Suprapubic skin (tissue), 4 donors: ENCODE measurements at places on chromosomes 2 and 18. TPM values are rescaled to one million over a fixed set of nuclear protein-coding genes. Genes with fewer than 3 reads are reported as not detected.

The CNTNAP5 gene
- not detected for total RNA-seq

The CACNB4 gene
- 7.6 TPM for total RNA-seq

The C2orf66 gene
- not detected for total RNA-seq

The RAB17 gene
- 4.9 TPM for total RNA-seq

The TXNDC2 gene
- total RNA-seq: not detected

The GALM gene
- total RNA-seq: 7.3 TPM

The NOSTRIN gene
- 10.9 TPM for total RNA-seq

The FMNL2 gene
- total RNA-seq: 18.1 TPM

- H3K4me3 ChIP-seq: no peak overlapping the region
- no peaks in the 10 kb centered on the region for H3K4me1 ChIP-seq
- DNase-seq: no peak
- H3K27me3 ChIP-seq: no peaks in the 10 kb centered on the region
- H3K36me3 ChIP-seq: no peaks in the 10 kb centered on the region
These were observed 72.2 kb upstream of the B3GNT7 start for GRCh38 chr2:231323316-231323715.

GRCh38 chr2:146077156-146077555 lies 1557.2 kb upstream of the ZEB2 start:
- H3K27me3 ChIP-seq: no peaks in the 10 kb centered on the region
- DNase-seq: no peak
- H3K27ac ChIP-seq: no peak overlapping the region
- no peaks in the 10 kb centered on the region for H3K4me1 ChIP-seq

GRCh38 chr2:190663839-190664238 lies 15.0 kb downstream of the NAB1 start:
- peaks cover 13% of the 10 kb centered on the region for H3K36me3 ChIP-seq
- H3K27me3 ChIP-seq: no peaks in the 10 kb centered on the region
- H3K4me1 ChIP-seq: peaks cover 43% of the 10 kb centered on the region
- H3K27ac ChIP-seq: no peak overlapping the region

DNA sequence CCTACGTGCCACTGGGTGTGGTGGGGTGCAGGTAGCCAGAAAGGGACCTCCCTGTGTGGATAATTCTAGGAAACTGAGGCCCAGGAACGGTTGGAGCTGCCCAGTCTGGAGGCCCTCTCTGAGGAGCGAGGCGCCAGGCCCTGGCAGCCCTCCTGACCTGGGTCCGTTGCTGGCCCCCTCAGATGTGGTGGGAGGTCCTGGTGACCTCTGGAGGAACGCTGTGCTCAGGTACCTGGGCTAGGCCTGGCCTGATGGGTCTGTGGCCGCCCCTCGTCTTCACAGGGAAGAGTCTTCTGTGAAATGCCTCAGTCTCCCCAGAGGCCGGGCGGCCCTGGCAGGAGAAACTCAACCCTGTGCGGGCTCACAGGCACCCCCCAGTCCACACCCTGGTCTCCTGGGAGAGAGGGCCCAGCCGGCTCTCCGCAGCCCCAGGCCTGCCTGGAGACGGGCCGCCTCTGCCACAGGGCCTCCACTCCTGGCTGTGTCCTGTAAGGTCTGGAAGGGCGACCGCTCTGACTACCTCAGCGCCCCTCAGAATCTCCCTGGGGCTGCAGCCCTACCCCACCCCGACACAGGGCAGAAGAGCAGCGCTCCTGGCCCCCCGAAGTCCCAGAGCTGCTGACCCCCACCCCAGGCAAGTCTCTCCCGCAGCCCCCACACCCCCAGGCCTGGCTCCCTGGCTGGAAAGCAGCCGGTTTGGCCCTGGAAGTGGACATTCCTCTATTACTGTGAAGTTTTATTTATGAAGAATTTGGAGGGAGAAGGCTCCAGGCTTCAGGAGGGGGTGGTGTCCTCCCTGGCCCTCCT lies 3.7 kb downstream of the B3GNT7 start:
- peaks cover 28% of the 10 kb centered on the region for H3K4me1 ChIP-seq
- H3K27ac ChIP-seq: no peak overlapping the region
- H3K4me3 ChIP-seq: no peak overlapping the region
- H3K27me3 ChIP-seq: peaks cover 25% of the 10 kb centered on the region
- DNase-seq: no peak

DNA sequence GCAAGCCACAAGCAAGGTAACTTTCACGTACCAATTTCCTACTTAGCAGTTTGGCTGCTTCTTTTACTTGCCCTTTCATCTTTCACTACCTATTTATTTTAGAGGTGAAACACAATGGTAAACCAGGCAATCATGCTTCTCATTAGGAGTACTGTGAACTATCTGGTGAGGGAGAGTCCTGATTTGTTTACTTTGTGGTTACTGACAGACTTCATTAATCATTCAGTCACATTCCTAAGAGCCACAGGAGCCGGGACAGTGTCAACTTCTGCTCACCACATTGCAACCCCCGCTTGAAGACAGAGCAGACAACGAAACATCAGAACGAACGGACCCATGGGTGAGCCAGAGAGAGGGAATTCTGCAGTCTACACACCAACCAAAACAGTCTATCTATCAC lies 28.8 kb downstream of the TUBB6 start:
- no peak overlapping the region for H3K4me3 ChIP-seq
- no peaks in the 10 kb centered on the region for H3K4me1 ChIP-seq
- H3K27me3 ChIP-seq: no peaks in the 10 kb centered on the region
- DNase-seq: no peak
- peaks cover 80% of the 10 kb centered on the region for H3K36me3 ChIP-seq

DNA sequence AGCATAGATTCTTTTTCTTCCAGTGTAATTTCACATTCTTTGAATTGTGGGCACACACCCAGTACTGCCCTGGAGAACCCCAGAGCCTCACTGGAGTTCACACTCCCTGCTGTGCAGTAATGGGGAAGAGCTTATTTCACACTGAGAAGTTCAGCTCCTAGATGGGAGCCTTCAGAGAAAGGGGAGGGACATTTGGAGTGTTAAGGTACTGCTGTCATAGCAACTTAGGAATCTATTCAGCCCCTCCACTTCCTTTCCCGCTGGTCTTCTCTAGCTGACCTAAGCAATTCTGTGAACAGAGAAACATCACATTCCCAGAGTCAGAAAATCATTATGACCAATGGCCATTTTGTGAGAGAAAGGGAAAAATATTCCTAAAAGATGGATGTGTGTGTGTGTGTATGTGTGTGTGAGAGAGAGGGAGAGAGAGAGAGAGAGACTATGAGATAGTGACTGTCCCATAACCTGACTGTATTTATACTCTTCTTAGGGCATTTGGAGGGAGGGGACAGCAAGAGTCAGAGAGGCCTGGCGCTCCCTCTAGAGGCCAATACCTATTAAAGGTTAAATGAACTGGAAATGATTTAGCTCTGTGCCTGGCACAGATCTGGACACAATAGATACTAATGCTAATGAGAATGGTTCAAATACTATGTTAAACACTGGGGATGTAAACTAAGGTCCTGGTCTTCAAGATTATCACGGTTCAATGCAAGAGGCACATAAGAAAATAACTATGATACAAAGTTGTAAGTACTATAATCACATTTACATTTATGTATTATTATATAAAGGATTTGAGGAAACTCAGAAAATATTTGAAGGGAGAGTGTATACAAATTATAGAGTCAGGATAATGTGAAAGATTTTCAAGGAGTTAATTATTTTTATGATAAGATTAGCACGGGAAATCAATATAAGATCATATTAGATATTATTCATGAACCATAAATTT lies 41.5 kb upstream of the RPE start:
- no peak for DNase-seq
- H3K36me3 ChIP-seq: no peaks in the 10 kb centered on the region
- no peaks in the 10 kb centered on the region for H3K4me1 ChIP-seq
- no peak overlapping the region for H3K4me3 ChIP-seq

DNA sequence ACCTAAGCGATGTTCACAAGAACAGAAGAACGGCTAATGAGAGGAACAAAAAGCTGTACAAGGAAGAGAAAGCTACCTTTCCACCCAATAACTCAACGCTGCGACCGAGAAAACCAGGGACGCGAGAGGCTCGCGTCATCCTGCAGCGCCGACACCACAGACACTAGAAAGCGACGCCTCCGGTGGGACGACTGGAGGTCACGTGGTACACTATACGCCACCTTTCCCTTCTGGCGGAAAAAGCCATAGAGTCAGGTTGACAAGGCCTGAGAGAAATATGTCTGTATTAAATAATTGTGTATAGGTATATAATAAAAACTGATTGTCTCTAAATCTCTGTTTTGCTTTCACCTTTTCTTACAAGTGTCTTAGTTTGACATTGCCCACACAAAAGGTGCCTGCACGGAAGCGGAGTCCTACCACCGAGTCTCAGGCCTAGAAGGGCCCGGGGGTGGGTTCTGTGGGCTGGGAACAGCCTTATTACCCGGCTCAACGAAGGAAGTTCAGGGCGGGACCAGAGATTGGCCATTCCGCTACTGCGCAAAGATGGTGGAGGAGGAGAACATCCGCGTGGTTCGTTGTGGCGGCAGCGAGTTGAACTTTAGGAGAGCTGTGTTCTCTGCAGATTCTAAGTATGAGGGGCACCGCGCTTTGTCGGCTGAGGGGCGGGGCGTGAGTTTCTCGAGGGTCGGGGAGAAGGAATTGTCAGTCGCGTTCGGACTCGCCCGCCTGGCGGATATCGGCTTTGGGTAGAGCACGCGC lies at the start of gene WDR75:
Gene WDR75 (plus strand): TSS at position 528 of the 762 bp plus-strand sequence. CDS start 19 bp downstream, at position 547.
- peak; percentile 96 for DNase-seq
- H3K4me3 ChIP-seq: peak within 1 kb of the TSS; percentile 68
- no peaks in the 10 kb centered on the region for H3K36me3 ChIP-seq
- H3K27me3 ChIP-seq: no peaks in the 10 kb centered on the region
